CD8-positive, alpha-beta memory T cell (primary cell): ENCODE measurements at places on chromosomes 11 and 22.

DNA sequence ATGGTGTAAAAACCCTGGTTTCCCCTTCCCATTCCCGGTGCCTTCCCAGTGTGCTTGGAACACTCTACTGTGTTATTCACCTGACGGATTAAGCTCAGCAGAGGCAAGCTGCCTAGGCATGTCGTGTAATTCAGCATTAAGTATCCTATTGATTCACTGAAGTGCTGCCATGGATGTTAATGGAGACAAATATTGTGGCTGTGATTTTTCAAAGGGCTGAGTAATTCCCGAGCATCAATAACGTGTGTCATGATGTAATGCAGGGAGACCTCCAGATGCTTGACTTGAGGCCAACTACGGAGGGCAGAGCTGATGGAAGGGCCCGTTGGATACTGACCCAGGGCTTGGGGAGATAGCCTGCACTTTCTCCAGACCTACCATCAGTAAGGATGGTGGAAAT lies 269.0 kb downstream of the ST3GAL4 start:
- no peak for DNase-seq

DNA sequence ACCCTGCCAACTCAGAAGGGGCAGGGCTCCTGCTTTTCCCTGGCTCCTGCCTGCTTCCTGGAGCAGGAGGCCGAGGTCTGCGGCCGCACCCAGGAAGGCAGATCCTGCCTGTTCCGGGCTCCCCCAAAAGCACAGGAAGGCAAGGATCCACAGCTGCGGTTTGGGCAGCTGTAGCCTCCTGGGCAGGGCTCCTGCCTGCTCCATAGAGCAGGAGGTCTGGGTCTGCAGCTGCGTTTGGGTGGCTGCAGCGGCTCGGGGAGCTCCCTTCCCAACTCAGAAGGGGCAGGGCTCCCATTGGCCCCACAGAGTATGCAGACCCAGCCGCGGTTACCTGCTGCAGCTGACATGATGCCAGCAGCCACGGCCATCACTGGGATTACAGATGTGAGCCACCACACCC lies 5.5 kb downstream of the UPK2 start:
- DNase-seq: no peak

- no peak for DNase-seq
Observed at GRCh38 chr11:46520971-46521745, 72.7 kb downstream of the AMBRA1 start.

DNA sequence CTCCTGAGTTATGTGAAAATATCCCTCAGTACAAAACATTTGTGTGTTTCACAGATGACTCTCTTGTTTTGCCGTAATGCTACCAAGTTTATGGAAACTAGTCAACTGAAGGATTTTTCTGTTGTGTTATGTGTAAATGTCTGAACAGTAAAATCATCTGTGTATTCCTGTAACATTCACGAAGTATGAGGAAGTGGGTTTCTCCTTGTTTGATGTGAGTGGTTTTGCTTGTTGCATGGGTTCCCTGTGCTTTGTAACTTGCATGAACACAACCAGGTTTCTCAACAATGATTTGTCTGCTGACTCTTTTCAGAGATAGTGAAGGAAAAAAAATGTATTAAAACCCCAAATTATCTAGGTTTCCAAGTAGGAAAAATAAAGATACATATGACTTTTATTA lies 138.1 kb downstream of the PGR start:
- no peak for DNase-seq

DNA sequence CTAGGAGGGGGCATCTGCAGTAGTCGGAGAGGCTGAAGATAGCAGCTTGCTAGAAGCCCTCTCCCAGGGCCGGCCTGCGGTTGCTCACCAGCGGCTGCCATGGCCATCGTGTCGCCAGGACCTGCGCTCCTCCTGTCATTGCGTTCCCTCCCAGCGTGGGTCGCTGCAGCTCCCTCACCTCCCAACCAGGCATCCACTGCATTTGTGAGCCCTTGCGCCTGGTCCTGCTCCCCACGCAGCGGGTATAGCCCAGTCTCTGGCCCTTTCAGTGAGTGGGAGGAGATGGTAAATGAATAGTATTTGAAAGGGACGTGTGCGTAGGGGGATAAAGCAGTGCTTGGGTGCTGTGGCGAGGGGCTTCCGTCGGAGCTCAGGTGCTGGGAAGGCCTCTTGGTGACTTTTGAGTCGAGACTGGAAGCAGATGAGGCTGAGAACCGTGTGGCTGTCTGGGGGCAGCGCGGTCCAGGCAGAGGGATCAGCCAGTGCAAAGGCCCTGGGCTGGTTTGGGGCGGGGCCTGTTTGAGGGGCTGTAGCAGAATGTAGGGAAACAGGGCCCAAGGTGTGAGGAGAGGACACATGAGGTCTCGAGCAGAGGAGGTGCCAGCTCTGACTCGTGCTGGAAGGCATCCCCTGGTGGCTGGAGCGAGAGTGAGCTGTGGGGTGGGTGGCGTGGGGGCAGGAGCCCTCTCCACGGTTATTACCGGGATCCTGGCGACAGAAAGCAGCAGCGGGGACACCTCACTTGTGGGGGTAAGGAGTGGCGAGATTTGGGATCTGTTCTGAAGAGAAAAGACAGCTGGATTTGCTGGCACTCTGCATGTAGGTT lies 39.3 kb downstream of the LRP5 start:
- no peak for DNase-seq

DNA sequence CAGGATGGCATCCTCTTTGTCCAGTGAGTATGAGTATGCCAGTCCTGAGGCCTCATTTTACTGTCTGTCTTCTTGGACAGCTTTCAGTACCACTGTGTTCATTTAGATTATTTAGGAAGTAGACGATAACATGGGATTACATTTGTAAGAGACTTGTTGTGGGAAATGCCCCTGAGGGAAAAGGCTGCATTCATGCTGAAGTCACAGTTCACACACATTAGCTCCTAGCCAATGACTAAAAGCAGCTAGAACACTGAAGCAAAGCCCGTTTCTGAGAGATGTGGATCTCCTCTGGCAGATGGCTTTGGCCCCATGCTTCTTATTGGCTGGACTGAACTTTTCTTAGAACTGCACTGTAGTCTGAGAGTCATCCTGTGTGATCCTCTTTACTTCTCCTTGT lies 242.4 kb downstream of the FAM76B start:
- no peak for DNase-seq

DNA sequence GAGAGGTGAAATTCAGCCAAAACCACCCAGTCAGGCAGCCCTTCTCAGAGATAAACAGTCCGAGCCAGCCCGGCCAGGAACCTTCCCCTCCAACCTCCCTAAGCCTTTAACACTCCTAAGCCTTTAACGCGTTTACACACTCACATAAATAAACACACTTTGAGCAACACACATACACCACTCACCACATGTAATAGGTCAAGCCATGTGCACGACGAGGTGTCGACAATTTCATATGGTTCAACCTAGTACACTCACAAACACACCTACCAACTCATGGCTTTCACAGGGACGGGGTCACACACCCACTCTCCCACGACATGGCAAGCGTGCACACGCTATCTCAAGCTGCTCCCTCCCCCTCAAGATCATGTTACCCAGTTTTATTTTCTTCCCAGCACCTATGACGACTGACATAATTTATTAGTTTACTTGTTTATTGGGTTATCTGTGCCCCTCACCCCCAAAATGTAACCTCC lies 15.5 kb downstream of the SLC43A1 start:
- DNase-seq: no peak

GRCh38 chr22:39244496-39245129 lies at the start of gene PDGFB:
Gene PDGFB, minus strand, starts transcription at chr22:39244982. Its CDS starts 1,019 bp downstream, at chr22:39243963.
- DNase-seq: no peak

- DNase-seq: no peak
Observed at GRCh38 chr11:44404301-44404700, 94.4 kb upstream of the ALX4 start.

- DNase-seq: no peak
Observed at GRCh38 chr11:114211444-114212121, 84.6 kb upstream of the NNMT start.

DNA sequence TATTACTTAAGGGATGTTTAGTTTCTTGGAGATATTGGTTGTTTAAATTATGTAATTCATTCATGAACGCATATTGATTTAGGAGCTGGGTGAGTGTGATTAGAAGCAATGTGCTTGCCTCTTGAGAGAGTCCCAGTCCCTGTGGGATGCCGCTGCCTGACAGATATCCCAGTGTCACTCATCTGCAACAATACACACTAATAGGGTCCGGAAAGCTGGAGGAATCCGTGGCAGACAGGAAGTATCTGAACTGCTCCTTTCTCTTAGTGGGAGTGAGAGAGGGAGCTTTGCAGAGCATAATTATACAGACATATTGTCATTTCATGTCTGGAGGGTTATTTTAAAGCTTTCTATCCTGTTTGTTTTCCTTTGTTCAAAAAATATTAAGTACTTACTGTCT lies 17.4 kb downstream of the AMOTL1 start:
- DNase-seq: no peak

DNA sequence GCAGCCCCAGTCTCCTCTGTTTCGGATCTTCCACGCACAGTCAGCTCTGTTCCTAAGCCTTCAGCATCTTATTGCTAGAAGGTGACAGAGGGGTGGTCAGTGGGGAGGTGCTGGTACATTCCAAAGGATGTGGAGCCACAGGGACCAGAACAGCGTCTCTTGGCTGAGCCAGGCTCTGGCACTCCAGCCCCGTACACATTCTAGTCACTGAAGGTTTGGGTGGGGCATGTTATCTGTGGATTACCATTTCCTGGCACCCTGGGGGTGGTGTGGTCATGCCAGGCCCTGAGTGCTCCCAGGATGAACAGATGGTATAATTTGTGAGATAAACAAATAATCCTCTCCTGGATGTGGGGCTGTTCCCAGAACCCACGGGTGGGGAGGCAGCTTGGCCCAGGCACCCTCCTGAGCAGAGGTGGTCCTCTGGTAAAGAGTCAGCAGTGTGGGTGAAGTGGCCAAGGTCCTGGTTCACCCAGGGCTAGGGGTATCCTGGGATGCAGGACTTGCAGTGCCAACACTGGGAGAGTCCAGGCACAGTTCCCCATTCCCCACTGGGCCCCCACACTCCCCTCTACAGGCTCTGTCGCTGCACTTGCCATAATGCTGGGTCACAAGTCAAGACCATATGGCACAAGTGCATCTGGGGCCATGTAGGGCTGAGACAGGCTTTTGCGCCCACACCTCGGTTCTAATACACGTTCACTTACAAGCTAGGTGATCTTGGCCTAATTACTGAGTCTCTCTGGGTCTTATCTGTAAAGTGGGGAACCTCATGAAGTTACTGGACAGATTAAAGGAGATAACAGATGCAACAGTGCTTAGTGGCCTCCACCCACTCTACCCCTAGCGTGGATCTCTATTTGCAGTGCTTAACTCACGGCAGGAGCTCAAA lies 33.0 kb downstream of the DKK3 start:
- no peak for DNase-seq

DNA sequence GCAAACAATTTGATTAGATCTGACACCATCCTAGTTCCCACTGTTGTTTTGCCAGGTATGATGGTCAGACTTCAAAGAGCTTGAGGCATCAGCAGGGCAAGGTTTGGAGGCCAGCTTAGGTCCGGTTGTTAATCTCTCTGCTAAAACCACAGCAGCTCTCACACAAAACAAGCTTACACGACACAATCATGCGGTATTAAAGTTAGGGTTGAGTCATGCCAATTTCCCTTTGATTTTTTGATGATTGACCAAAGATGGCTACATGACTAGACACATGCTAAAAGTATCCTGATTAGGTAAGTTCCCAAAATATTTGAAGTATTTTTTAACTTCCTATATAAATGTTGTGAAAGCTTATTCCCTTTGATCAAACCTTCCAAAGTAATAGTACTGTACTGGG lies 145.9 kb downstream of the ELP4 start:
- no peak for DNase-seq

DNA sequence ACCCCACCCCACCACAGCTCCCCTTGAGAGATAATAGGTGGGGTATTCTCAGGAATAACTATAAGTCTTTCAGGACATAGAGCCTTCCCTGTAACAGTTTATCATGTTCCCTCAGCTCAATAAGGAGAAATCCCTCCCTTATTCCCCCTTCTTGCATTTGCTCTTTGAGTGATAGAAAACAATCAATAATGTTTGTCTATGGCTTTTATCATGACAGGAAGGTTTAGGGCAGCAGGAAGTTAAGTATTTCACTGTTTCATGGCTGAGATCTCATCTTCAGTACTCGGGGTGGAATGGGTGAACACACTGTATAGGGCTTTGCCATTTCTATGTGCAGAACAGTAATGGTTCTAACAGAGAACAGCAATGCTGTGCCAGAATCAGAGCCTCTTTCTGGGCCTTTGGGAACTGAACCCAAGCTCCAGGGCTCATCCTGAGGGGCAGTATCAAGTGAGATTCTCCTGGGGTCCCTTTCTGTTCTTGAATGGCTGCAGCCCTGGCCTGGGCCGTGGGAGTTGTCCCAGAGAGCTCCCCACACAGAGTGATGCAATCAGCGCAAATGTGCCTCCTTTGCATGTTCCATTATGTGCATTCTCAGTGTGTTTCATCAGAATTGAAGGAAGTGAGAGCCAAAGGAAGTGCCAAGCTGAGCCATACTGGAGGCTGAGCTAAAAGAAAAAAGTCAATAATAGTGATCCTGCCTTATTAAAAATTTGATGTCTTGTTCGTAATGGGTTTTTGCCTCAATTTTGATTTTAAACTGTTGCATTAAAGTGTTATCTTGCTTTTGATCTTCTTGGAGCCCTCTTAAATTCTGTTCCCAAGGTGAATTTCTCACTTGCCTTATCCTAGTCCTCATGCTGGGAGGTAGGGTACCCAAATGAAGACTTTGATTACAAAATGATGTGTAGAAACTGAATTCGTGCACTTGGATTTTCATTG lies 2.9 kb upstream of the CYP2R1 start:
- no peak for DNase-seq

- no peak for DNase-seq
Observed at GRCh38 chr11:83827520-83827919, 541.4 kb upstream of the CCDC90B start.

DNA sequence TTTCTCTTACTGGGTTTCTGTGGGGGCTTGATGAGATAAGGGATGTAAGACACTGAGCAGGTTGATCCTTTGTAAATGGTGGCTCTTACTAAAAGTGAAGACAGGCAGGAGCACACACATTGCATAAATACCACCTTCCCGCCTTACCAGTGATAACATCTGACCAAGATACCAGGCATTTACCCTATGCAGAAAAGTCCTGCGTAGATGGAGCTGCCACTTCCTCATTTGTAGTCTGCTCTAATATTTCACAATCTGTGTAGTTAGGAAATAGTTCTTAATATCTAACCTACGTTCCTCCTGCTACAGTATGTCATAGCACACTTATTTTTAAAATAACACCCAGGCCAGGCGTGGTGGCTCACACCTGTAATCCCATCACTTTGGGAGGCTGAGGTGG lies 23.9 kb upstream of the SWAP70 start:
- DNase-seq: no peak

- no peak for DNase-seq
Observed at GRCh38 chr11:73445980-73446379, 69.8 kb downstream of the RELT start.

GRCh38 chr11:111410951-111411350 lies 31.9 kb upstream of the POU2AF1 start:
- DNase-seq: no peak

GRCh38 chr22:39212721-39213376 lies 31.9 kb downstream of the PDGFB start:
- DNase-seq: no peak

- DNase-seq: no peak
Observed at GRCh38 chr11:2275334-2276279, 5.2 kb upstream of the ASCL2 start.
